GM03348 (cell line): ENCODE measurements at places on chromosomes 6 and 20.

- no peak for DNase-seq
Measured at GRCh38 chr6:78599526-78599925, 267.8 kb upstream of the IRAK1BP1 start.

- DNase-seq, result no peak
Measured at GRCh38 chr20:1273366-1273765, 7.3 kb downstream of the SNPH start.

- DNase-seq, result no peak
Measured at GRCh38 chr6:168362276-168362990, 42.9 kb upstream of the DACT2 start.

DNA sequence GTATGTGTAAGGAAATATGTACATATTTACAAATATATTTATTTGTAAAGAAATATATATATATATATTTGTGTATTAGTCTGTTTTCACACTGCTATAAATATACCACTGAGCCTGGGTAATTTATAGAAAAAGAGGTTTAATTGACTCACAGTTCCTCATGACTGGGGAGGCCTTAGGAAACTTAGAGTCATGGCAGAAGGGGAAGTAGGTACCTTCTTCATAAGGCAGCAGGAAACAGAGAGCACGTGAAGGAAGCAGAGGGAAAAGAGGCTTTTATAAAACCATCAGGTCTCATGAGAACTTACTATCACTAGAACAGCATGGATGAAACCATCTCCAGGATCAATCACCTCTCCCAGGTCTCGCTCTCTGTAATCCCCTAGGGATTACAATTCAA lies 644.5 kb upstream of the HS3ST5 start:
- no peak for DNase-seq

GRCh38 chr6:50889497-50889896 lies 70.8 kb downstream of the TFAP2B start:
- no peak for DNase-seq

GRCh38 chr6:34425132-34425497 lies 754 bp downstream of the RPS10 start:
- DNase-seq, result peak; percentile 32

DNA sequence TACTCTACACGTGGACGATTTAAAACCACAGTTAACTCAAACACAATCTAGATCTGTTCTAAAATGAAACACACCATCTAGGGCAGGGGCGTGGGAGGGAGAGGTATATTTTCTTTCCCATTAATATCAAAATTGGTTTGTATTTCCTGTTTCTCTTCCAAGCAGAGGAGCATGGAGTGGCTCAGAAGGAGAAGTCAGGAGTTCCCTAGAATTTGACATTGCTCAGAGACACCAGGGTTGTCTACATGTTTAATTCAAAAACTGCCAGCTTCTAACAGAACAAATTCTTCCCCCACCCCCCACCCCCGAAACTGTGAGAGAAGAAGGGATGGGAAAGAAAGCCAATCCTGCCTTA lies 2.3 kb downstream of the PREX1 start:
- DNase-seq, result no peak

DNA sequence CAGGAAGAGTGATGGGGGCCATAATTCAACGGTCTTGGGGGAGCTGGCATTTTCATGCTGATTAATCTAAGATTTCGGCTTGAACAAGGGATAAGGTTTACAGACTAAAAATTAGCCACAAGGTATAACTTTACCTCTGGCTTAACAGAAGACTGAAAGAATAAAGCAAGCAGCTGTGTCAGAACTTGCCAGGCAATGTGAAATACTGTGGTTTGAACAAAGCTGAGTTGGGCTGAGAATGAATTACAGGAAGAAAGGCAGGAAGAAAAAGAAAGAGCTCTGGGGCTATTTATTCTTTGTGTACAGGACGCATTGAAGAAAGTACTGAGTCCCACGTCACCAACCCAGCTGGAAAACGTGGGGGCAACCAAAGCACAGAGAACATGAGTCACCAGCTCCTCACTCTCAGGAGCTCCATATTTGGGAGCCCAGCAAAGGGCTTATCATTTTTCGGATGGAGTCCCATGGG lies 121.5 kb upstream of the NEDD9 start:
- no peak for DNase-seq

- DNase-seq, result no peak
Measured at GRCh38 chr6:118324116-118324515, 224.0 kb upstream of the PLN start.
